Hematopoietic multipotent progenitor cell treated with erythropoietin and hydrocortisone succinate and interleukin-3 and kit ligand, for 4 days (in vitro differentiated cells): ENCODE measurements at places on chromosomes 5 and 9.
A peak's percentile ranks its signal among the peaks of the same experiment; 100 is the strongest.

GRCh38 chr5:157479612-157480510 is 19.8 kb downstream of the NIPAL4 start:
- DNase-seq: no peak

- DNase-seq: peak; percentile 24
Measured at GRCh38 chr9:77020413-77021290, 1.2 kb downstream of the FOXB2 start.

DNA sequence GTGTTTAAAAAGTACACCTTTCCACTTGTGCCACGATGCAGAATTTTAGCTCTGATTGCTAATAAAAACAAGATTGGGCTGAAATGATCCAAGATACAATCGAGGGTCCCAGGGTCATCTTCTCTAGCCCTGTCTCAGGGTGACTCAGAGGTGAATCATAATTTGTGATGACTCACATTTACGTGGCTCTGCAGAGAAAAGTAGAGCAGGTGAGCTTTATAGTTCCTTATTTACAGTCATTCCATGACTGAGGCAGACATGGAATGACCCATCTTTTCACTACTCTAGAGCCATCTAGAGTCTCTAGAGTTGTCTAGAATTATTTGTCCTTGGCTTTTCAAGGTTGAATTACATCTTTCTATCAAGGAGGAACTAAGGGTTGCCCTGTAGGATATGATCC is 155.2 kb downstream of the GAS1 start:
- no peak for DNase-seq

DNA sequence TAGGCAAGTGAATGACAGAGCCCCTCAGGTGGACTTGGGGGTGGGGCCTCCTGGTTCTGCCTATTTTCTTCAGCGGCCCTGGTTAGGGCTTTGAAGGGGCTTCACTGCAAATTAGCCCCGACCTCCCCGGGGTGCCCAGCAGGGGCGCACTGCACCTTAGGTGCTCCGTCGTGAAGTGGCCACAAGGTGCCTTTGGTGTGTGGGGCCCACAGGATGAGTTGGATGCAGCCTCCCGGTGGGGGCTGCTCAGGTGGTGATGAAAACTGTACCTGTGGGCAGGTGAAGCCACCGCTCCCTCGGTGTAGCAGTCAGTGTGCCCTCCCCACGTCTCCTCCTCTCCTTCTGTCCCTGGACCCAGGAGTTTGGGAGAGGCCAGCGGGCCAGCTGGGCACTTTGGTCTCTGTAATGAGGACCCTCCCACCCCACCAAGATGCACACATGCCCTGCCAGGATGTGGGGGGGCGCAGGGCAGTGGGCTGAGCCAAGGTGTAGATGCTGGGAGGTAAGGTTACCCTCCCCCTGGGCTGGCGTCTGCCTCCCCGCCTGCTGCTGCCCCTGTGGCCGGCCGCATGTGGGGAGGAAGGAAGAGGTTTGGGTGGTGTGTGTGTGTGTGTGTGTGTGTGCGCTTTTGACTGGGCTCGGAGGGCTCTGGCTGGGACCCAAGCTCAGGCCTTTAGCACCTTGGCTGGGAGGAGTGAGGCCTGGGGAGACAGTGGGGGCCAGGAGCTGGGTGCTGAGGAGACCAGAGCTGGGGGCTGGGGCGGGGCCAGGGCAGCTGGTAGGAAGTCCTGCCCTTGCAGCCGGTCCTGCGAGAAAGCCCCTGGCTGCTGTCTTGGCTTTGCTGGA is 55.6 kb downstream of the RXRA start:
- DNase-seq: peak; percentile 85

DNA sequence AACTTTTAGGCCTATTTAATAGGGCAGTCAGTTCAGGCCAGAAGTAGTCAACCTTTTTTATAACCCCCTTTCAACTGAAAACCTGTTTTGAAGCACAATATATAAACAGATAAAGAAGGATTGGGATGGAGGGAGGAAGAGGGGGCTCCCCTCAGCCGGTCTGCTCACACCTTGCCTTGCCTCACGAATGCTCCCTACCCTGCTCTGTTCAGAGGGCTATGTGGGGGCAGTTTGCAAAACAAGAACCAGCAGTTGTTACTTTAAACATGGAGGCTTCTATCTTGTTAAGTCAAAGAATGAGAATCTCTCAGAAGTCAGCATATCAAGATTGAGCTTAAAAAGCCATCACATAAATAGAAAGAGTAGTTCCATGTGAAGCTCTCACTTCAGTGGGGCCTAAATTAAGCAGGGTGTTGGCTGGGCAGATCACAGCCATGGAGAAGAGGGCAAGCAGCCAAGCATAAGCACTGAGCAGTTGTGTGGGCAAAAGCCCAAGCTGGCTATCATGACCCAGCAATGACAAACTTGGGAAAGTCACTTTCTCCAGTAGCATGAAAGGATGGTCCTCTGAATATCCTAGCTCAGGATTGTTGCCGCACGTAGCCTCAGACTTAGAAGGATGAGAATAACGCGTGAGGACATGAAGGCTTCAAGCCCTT is 70.6 kb downstream of the ALDH1A1 start:
- peak; percentile 35 for DNase-seq

DNA sequence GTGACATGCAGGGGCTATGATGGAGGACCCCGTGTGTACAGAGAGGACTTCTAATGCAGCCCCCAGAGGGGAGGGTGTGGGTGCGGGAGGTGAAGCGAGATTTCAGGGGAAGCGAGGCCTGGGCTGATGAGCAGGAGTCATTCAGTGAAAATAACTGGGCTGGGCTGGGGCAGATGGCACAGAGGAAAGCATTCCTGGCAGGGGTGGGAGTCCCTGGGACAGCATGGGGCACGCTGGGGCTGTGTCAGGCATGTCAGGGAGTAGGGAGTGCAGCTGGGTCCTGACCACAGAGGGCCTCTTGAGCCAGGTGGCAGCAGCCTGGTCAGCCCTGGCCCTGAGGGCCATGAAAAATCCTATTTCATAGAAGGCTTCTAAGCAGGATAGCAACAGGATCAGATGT is 36.6 kb downstream of the COL15A1 start:
- no peak for DNase-seq

GRCh38 chr5:154444556-154445421 is 1.0 kb upstream of the SAP30L start:
- DNase-seq: peak; percentile 44

DNA sequence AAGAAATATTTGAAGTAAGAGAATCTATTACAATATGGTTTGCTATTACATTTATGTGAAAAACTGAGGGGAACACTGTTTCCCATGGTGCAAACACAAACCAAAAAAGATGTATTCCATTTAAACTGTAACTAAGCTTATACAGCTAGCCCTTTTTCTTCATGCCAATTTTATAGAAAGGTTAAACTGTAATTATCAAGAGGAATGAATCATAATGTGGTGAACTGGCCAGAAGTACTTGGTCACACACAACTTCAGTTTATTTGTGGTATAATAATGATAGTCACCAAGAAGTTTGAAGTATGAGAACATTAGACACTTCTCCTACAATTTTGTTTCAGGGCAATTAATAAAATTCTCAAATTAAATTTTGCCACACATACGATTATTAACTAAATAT is 177.9 kb downstream of the XRCC4 start:
- peak; percentile 4 for DNase-seq

DNA sequence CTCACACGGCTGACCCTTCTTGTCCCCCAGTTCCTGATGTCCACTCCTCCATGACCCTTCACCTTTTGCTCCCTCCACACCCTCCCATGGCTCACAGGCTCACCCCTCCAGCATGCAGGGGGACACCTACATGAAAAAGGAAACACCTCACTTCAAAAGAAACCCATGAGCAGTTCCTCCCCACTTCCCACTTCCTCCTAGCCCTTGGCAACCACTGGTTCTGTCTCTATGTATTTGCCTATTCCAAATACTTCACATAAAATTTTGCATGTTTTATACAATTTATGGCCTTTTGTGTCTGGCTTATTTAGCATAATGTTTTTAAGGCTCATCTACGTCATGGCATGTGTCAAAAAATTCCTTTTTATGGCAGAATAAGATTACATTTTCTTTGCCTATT is 100.2 kb upstream of the S1PR3 start:
- no peak for DNase-seq

- peak; percentile 40 for DNase-seq
Measured at GRCh38 chr5:320524-321229, 837 bp upstream of the AHRR start.

GRCh38 chr5:159212657-159213462 is 3.5 kb upstream of the RNF145 start:
- peak; percentile 49 for DNase-seq

GRCh38 chr5:68533051-68533450 is 317.5 kb downstream of the PIK3R1 start:
- DNase-seq: peak; percentile 33

DNA sequence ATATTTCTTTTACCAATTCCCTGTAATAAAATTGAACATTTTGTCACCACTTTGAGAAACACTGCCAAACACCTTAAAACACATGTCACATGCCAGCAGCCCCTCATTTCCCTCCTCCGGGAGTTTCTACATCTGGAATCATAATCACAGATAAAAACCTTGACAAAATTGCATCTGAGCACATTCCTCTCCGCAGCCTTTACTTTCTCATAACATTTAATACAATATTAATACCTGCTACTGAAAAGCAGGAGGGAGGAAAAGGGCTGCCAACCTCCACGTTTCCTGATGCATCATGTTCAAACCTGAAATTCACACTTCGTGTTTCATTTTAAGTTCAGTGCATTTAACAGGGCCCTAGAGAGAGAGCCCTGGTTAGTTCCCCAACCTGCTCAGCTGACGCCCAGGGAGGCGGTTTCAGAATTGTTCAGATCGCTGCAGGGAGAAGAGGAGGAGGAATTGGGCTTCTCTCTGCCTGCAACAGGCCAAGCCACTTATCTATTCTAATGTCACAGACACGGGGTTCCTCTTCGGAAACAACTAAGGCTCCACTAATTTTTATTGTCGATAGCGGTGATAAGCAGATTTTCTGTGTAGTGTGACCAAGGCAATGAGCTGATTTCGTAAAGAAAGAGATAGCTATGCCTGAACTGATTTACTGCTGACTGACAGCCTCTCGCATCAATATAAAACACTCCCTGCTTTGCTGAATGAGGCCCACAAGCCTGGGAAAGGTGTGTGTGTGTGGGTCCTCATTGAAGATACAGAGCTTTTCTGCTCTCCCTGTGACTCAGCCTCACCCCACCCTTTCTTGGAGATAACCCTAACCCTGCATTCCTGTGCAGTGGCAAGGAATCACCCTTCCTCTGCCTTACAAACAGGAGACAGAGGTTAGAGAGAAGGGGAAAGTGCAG is 4.9 kb upstream of the LHX2 start:
- DNase-seq: no peak

GRCh38 chr5:154446195-154447088 is 645 bp downstream of the SAP30L start:
- DNase-seq: peak; percentile 42

DNA sequence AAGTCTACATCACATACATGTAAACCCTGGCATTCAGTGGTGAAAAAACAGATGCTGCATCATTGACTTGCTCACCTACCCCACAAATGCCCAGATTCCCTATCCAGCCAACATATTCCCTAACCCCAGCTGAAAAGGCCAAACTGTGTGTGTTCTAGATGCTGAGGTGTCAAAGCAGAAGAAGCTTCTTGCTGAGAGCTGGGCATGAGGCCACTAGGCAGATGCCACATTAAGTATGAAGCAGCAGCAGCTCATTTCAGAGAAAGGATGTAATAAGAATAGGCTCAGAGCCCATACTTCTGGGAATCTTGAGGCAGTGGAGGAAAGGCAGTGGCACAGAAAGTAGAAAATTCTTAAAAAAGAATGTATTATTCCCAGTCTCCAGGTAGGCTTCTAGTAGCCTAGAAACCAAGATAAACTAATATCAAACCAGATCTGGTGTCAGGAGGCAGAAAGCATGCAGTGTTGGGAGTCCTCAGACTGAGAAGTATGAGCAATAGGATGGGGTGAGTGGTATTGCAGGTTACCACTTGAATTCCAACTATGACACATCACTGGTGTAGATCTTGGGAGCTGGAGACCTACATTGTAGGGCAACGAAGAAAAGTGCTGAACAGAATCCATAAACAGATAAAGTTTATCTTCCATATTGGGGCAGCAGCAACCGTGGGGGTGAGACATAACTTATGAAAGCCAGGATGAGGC is 71.9 kb upstream of the GRHPR start:
- no peak for DNase-seq
